ENCODE measurements at places on chromosomes 1 and 21.

DNA sequence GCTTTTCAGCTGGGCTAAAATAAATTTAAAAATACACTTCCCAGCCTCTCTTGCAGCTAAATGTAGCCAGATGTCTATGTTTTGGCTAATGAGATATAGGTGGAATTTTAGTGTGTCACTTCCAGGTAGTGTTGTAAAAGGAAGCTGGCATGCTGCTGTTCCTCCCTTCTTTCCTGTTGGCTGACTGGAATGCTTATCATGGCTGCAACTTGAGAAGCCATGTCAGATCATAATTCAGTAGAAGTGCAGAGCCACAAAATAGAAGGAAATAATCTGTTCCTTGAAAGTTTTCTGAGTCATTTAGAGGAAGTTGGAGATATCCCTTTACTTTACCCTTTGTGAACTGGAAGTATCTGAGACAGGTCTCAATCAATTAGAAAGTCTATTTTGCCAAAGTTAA lies 10.9 kb upstream of the RBM15 start:
- no peak for DNase-seq

- DNase-seq, result no peak
These were observed 183.2 kb downstream of the GRIK3 start for GRCh38 chr1:36851087-36851486.

- no peak for DNase-seq
These were observed 52.9 kb downstream of the KCNC4 start for GRCh38 chr1:110262846-110263631.

- DNase-seq, result no peak
These were observed 63.4 kb downstream of the WDR64 start for GRCh38 chr1:241715435-241715834.

GRCh38 chr1:154479764-154480421 lies 22.1 kb upstream of the TDRD10 start:
- DNase-seq, result peak; percentile 51

DNA sequence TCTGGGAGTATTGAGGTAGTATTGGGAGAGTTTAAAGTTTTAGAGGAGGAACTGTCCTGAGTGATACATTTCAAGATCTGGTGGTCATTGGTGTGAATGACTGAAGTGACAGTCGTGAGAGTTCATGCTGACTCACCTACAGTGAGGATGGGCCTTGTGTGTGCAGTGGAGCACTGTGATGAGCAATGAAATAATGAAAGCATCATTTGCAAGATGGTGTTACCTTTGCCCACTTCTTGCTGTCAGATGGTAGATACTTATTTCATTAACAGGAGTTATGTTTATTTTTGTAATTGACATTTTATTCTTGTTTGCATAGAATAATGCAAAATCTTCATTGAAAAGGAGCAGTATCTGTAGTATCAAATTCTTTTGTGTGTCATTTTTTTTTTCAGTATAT lies 29.0 kb downstream of the POU2F1 start:
- no peak for DNase-seq

GRCh38 chr1:68144856-68145255 lies 87.5 kb downstream of the WLS start:
- no peak for DNase-seq

DNA sequence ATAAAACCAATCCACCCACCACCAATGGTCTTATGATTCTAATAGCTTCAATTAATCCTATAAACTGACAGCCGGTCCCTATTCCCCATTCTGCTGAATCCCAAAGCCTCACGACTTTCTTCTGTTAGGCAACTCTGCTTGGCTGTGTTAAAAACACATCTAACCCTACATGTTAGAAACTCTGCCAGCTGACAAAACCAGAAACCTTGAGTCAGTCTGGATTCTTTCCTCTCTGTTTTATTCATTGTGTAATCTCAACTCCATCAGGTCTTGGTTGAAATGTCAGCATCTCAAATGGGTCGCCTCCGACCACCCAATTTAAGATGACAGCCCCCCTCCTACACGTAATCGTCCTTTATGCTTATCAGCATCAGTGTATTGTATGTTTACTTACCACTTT lies 312.1 kb downstream of the DISC1 start:
- no peak for DNase-seq

DNA sequence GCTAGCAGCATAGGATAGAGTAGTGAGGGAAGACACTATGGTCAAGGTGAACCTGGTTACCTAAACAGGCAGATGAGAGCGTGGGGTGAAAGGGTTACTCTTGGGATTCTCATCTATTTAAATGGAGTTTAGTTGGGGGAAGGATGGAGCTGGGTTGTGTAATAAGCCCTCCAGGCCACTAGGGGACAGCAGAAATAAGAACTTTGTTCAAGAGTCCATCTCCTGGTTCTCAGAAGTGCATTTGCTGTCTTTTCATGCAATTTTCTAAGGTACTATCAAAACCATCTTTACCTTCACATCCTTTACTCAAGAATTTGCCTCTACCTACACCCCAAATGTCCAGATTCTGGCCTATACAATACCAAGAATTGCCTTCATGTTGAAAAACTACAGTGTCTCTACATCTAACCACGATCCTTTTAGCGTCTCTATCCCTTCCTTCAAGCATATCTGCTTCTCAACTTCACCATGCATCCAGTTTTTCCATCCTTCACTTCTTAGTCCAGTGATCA lies 28.0 kb downstream of the SLAMF1 start:
- DNase-seq, result no peak

DNA sequence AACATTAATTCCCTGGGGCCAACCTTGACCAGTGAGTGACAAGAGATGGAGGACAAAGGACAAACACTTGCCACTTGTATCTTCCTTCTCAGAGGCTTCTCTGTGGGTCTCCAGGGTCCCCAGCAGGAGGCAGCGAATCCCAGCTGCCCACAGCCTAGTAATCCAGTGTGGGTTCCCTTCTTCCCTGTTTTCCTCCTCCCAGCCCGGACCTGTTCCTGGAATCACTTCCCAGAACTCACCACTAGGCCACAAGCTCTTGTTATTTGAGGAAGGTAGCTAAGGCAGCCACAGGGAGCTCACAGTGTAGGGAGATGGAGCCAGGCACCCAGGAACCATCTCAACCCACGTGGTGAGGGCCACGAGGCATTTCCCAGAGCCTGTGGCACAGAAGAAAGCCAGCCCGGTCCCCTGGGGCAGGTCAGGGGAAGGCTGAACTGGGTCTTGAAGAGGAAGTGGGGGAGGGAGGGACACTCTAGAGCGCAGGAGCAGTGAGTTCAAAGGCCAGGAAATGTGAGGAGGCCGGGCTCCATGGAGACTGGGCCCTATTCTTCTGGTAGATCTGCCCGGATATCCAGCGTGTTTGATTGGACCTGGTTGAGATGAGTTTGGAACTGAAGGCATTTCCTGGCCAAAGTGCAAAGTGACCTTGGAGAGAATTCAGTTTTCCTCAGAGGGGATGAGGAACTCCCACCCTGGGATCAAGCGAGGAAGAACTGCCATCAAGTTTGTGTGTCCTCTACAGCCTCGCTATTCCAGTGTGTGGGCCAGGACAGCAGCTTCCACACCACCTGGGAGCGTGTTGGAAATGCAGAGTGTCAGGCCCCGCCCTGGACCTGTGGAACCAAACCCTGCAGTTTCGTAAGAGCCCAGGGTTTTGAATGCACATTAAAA lies 20.3 kb upstream of the C2CD2 start:
- DNase-seq, result no peak

Measured in NCI-H1417 treated with DMSO at 0.1 percent for 48 hours (cell line).